ENCODE measurements at places on chromosomes 13 and 19. TPM values are rescaled to one million over a fixed set of nuclear protein-coding genes. Genes with fewer than 3 reads are reported as not detected.

The CNFN gene
- total RNA-seq, result not detected

The FCER2 gene
- total RNA-seq, result not detected

The NOVA2 gene
- total RNA-seq, result 4.2 TPM

- DNase-seq, result no peak
These were observed 313.8 kb upstream of the NBEA start for GRCh38 chr13:34628209-34628682.

DNA sequence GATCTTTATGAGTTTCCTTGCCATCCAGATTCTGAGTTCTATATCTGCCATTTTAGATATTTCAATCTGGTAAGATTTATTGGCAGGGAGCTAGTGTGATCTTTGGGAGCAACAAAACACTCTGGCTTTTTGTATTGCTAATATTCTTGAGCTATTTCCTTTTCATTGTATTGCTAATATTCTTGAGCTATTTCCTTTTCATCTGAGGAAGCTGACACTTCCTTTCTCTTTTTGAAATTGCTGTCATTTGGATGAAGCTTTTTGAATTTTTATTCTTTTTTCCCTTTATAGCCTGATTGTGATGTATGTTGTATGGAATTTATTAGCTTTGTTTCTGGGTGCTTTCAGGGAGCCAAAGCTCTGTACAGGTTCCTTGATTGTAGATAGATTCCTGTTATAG is 873.5 kb upstream of the ATXN8OS start:
- no peak for DNase-seq

DNA sequence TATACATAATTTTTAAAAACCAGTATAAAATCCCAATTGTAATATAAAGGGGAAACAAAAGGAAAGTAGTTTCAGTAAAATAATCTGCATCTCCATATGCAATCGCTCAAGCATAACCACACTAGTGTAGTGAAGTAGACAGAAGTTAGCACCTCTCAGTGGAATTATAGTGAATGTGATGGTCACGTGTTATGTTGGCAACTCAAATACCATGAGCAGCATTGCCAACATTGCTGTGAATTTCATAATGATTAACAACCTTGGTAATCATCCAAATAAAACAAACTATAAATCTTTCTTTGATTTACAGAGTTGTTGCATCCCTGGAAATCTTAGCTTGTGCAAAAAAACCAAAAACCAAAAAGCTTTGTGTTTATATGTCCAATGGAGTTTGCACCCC is 77.3 kb upstream of the SIAH3 start:
- DNase-seq, result no peak

DNA sequence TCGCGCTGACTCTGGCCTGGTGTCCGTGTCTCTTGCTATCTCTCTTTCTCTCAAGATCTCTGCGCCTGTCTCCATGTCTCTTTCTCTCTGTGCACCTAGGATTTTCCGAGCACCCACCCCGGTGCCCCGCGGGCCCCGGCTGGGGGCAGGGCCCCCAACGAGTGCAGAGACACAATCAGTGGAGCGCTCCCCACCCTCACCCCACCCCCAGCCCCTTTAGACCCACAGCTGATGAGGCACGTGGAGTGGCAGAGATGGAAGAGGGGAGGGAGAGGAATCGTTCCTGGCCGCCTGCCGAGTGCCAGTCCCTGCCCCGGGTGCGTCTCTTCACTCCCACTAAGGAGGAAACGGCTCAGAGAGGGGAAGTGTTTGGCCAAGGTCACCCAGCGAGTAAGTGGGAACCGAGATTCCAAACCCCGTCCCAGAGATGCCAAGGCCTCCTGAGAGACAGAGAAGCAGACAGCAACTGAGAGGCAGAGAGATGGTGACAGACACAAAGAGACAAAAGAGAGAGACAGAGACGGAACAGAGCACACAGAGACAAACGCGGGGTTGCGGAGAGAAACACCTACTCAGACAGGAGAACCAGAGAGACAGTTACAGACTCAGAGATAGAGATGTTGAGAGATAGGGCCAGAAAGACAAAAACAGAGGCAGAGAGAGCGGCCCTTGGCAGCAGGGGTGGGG is 626 bp upstream of the BCL3 start:
- no peak for DNase-seq

Data from esophagus muscularis mucosa (tissue), 4 donors.